Mucosa of descending colon (tissue), 3 donors: ENCODE measurements at places on chromosomes 2 and 18. TPM values are rescaled to one million over a fixed set of nuclear protein-coding genes. Genes with fewer than 3 reads are reported as not detected.

Gene CYP1B1
- total RNA-seq = 13.8 TPM

Gene GALR1
- total RNA-seq = 0.92 TPM

GRCh38 chr2:156411835-156412234 is 24.3 kb upstream of the GPD2 start:
- no peak for DNase-seq

DNA sequence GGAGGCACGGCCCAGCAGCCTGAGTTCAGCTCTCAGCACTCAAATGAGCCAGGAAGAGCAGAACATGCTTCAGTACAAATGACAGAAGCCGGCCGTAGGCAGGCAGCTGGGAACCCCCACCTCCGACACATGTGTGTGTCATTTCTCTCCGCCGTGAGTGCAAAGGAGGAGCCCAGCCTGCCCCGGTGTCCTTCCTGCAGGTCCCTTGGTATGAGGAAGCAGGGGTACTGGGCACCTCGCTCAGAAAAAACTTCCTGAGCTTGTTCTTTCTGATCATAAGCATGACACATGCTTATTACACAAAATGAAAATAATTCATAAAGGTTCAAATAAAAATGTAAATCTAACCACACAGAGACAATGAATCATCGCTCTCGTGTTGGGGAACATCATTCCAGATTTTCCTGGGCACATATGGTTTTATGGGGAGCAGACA is 35.3 kb downstream of the KCNF1 start:
- no peak for DNase-seq

- DNase-seq = no peak
Observed at GRCh38 chr2:102301867-102302362, 9.4 kb upstream of the IL1RL1 start.
